ENCODE measurements at places on chromosomes 2 and 18. TPM values are rescaled to one million over a fixed set of nuclear protein-coding genes. Genes with fewer than 3 reads are reported as not detected.

GRCh38 chr2:15931319-15931890 is 8.9 kb upstream of the MYCN start:
- DNase-seq = no peak

DNA sequence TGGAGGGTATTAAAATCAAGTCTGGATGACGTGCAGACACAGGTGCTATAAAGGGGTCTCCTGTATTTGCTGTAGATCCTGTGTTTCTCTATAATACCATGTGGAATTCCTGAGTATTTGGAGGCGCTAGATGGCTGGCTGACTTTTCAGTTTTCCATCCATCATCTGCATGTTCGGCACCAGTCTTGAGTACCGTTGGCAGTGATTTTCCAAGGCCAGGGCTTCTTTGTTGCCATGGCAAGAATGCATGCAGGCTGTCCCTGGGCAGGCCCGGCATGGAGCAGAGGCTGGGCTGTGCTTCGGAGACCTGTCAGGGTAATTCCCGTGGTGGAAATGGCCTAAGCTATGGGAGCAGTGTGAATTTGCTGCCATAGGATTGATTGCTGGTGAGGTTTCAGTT is 405.9 kb upstream of the HS6ST1 start:
- DNase-seq = no peak

DNA sequence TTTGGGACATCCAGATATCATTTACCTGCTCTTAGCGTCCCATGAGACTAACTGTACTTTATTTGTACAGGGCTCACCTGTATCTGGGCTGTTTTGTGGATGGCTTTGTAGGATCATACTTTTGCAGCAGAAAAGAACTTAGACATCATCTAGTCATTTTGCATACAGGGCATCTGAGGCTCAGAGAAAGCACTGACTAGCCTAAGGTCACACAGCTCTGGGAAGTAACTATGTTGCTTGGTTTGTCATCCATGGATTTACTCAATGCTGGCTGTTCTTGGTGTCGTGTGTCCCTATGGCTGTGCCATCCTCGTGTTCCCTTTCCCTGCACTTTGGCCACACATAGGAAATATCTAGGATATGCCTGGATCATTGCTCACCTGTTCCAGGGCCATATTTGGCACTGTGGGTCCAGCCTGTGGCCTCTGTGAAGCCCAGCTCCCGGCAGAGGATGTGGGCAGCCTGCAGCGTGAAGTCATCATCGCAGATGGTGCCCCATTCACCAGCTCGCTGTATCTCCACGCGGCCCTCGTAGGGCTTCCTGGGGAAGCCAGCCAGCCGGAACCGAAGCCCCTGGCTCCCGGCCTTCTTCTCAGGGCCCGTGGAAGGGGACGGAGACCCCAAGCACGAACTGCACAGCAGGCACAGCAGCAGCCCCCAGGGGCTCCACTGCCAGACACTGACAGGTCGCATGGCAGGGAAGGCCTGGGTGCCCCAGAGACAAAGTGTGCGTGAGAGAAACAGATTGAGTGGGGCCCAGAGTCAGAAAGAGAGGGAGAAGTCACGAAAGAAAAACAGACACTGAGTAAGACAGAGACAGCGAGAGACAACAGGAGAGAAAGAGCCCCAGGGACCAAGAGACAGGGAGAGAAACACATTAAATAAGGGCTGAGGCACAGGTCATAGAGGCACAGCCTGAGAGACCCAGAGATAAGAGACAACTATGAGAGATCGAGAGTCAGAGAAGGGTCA is 1.5 kb downstream of the LOXL3 start:
- no peak for DNase-seq

GRCh38 chr18:63208676-63209075 is 110.9 kb downstream of the BCL2 start:
- DNase-seq = no peak

- no peak for DNase-seq
These were observed 88.9 kb downstream of the R3HDM1 start for GRCh38 chr2:135620198-135620597.

DNA sequence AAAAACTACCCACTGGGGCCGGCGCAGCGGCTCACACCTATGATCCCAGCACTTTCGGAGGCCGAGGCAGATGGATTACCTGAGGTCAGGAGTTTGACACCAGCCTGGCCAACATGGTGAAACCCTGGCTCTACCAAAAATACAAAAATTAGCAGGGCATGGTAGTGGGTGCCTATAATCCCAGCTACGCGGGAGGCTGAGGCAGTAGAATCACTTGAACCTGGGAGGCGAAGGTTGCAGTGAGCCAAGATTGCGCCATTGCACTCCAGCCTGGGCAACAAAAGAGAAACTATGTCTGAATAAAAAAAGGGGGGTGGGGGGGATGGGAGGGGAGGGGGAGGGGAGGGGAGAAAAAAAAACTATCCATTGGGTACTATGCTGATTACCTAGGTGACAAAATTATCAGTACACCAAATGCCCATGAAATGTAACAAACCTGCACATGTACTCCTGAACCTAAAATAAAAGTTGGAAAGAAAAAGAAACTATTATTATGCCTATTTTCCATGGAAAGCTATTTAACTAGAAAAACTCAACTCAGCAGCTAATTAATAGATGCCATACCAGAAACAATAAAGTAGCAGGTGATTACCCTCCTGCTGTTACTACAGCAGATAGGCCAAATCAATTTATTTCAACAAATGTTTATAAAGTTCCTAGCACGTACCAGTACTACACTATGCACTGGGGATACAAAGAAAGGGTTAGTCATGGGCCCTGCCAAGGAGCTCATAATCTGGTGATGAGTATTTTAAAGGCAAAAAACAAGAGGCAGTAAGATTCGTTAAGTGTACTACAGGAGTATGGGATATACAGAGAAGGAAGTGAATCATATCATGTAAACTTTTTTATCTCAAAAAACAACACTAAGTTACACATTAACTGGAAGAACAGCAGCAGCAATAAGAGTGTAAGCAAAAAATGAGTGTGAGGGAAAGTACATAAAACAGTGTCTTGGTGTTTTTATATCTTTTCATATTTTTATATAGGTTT is 112.8 kb upstream of the SLC39A10 start:
- DNase-seq = no peak

- no peak for DNase-seq
These were observed 29.7 kb downstream of the ZC3H6 start for GRCh38 chr2:112305132-112305531.

GRCh38 chr2:109531221-109531620 is 82.5 kb downstream of the SEPTIN10 start:
- no peak for DNase-seq

DNA sequence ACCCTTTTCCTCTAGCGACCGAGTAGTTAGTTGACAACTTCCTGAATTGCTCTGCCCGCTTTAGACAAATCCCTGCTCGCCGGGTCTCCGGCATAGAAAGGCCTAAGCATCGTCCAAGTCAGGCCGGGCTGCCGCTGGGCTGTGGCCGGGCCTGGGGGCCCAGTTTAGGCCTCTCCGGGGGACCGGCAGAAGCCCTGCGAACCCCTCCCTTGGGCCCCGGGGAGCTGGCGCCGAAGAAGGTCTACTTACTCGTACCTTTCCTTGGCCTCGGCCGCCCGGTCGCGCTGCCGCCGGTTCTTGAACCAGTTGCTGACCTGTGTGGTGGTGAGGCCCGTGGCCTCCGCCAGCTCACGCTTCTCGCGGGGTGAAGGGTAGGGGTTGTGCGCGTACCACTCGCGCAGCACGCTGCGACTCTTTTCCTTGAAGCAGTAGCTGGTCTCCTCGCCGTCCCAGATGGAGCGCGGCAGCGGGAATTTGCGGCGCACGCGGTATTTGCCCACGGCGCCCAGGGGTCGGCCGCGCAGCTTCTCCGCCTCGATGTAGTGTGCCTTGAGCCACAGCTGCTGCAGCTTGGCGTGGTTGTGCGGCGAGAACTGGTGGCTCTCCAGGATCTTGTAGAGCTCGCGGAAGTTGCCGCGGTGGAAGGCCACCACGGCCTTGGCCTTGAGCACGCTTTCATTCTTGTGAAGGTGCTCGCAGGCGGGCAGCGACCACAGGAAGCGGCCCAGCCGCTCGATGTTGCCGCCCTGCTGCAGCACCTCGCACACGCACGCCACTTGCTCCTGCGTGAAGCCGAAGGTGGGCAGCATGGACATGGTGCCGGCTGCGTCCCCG is 739 bp downstream of the SIX2 start:
- DNase-seq = peak; percentile 49

DNA sequence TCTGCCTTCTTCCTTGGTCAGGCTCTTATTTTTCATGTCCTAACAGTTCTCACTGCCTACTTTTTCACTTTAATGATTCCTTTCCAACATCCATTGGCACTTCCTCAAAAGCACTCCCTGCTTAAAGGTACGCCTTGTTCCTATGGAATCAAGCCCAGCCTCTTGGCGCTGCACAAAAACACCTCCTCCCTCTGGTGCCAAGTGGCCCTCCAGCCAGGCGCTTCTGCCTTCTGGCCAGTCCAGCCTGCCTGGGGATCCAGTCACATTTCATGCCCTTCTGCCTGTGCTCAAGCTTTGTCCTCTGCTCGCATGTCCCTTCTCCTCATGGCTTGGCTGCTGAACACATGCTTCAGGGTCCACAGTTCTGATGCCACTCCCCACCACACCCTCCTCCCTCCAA is 6.3 kb downstream of the TPRKB start:
- no peak for DNase-seq

DNA sequence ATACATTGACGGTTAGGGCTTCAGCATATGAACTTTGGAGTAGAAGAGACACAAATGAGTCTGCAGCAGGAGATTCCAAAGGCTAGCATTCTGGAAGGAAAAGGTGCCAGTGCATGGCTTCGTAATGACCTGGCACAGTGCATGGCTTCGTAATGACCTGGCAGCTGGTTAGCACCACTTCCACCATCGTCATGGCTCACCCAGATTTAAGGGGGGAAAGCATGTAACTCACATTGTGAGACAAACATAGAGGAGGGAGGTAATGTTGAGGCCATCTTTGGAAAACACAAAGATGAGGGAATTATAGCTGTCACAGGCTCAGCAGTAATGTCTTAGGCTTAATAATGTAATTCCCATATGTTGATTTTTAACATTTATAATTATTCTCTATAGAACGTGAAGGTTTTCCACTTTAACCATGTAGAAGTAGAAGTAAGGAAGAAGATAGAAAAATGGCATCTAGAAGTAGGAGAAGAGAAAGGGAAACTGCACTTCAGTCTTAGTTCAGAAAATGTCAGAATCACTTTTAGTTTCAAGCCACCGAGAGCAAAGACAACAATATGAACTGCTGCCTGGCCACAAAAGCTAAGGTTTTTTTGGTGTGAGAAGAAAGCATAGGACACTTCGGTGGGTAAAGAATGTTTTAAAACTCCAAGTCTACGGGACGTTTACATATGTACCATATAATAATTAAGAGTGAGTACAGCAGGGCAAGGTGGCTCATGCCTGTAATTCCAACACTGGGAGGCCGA is 6.8 kb upstream of the STK25 start:
- no peak for DNase-seq

- no peak for DNase-seq
These were observed 58.6 kb downstream of the LRP2 start for GRCh38 chr2:169303579-169304305.

DNA sequence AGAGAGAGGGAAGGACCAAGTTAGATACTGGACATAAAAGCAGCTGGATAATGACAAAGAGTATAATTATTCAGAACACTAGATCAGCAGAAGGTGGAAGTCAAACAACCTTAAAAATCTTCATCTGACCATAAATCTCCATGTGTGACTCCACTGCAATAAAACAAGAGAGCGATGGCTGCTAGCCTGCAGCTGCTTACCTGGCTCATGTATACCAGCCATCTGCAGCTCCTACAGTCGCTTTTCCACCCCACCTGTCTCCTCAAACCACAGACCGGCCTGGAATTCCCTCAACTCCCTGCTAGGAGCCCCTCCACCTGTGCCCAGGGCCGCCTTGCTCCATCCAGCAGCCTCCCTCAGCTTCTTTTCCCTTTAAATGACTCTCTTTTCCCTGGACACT is 64.5 kb downstream of the SLC4A5 start:
- DNase-seq = no peak

DNA sequence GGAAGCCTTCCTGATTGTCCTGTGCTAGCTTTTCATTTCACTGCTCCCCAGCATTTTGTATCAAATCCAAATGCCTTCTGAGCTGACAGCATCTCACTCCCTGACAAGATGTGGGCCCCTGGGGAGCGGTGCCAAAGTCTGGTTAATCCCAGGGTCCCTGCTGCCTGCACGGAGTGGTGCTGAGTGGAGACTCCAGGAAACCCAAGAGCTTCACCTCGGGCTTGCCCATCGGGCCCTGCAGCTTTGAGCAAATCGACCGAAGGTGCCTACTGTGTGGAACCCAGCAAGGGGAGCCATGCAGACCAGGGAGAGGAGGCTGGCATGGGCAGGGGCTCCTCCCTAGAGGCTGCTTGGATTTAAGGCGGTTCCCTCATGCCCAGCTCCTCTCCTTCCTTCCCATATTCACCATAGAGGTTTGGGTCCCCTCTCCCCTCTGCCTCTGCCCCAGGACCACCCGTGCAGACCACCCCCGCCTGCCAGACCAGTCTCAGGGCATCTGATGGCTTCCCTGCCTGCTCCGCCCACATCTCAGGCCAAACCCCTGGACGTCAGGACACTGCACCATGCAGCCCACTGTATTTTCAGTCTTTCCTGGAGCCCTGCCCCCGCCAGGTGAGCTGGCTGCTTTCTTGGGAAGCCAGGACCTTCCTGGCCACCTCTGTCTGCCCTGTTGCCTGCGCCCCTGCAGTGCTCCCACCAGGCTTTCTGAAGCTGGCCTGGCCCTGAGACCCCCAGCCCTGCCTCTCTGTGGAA is 37.8 kb downstream of the RRM2 start:
- peak; percentile 34 for DNase-seq

DNA sequence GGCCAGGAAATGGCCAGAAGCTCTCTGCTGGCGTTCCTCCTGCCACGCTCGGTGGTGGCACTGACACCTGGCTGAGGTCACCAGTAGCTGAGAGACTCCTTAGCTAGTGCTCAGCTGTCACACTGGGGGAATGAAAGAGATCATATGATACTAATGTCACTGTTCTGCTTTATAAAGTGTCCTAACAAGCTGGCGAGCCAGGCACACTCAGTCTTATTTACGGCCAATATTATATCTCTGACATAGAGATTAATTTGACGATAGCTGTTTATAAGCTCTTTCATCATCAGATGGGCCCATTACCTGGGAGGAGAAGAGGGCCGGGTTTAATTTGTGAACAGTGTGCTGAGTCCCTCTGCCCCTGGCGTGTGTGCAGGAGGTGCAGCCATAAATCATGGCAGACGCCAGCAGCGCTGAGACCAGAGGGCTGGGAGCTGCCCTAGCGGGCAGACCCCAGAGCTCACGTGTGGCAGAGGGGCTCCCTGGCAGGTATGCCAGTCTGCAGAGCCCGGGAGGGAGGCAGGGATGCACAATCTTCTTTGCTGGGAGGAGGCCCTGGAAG is 246.5 kb downstream of the HAUS1 start:
- DNase-seq = no peak

Gene COL5A2
- 9.9 TPM for polyA plus RNA-seq

Gene ZAP70
- polyA plus RNA-seq = 8.3 TPM

Gene DOK1
- polyA plus RNA-seq = 18.6 TPM

Gene DIPK1C
- not detected for polyA plus RNA-seq

Gene VWC2L
- 0.04 TPM for polyA plus RNA-seq

Gene VAMP8
- polyA plus RNA-seq = 434 TPM

Gene STON1
- 3.8 TPM for polyA plus RNA-seq

Gene HOXD13
- not detected for polyA plus RNA-seq

Gene ZBTB14
- 7.2 TPM for polyA plus RNA-seq

Gene GAL3ST2
- polyA plus RNA-seq = not detected

Gene ELOA2
- polyA plus RNA-seq = not detected

Gene IMPA2
- polyA plus RNA-seq = 65.4 TPM

Gene CNTNAP5
- polyA plus RNA-seq = not detected

Gene BMP10
- not detected for polyA plus RNA-seq

Data from lung (tissue), 17 donors.